ENCODE measurements at places on chromosomes 3 and 15. TPM values are rescaled to one million over a fixed set of nuclear protein-coding genes. Genes with fewer than 3 reads are reported as not detected.

Gene TAMM41
- 17.5 TPM for total RNA-seq

Gene SLC26A6
- 19.7 TPM for total RNA-seq

Gene CA12
- 4.7 TPM for total RNA-seq

Gene HHATL
- not detected for total RNA-seq

Gene PEAK1
- total RNA-seq = 35.0 TPM

Gene DPPA2
- total RNA-seq = 0.36 TPM

Gene KPNA4
- total RNA-seq = 49.0 TPM

Gene IDH2
- 247 TPM for total RNA-seq

Gene CSK
- total RNA-seq = 102 TPM

Measured in type B pancreatic cell (in vitro differentiated cells).